Activated CD4-positive, alpha-beta T cell treated with anti-CD3 and anti-CD28 coated beads for 1 hour (primary cell): ENCODE measurements at places on chromosomes 13 and 19.

DNA sequence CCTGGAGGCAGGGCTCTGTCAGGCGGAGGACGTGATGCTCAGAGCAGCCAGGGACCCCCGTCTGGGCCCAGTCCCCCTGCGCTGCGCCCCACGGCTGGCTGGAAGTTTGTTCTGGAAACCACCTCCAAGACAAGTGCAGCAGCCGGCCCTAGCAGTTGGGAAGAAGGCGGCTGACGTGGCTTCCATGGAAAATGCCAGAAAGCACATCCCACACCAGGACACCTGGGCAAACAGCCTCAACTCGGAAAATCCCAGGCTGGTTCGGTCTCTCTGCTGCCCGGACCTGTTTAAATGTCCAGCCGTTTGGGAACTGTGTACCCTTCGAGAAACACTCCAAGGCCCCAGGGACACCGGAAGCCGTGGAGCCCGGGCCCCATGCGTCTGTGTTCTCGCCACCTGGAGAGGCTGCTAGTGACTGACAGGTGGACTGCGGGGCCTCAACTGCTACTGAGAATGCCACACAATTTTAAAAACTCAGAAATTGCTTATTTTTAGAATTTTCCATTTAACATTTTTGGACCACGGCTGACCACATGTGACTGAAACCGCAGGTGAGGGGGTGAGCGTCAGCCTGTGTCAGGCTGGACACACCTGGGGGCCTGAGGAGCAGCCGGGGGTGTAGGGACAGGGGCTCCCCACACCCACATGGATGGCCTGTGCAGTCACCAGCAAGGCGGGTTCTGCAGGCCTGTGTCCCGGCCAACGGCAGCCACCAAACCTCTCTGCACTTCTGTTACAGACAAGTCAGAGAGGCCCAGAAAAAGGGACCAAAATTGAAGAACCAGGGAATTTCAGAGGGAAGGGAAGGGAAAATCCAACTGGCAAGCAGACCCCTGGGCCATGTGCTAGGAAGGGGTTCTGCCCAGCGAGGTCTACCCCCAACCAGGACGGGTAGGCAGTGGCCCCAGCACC, 31.7 kb downstream of the RASA3 start:
- no peak for DNase-seq

DNA sequence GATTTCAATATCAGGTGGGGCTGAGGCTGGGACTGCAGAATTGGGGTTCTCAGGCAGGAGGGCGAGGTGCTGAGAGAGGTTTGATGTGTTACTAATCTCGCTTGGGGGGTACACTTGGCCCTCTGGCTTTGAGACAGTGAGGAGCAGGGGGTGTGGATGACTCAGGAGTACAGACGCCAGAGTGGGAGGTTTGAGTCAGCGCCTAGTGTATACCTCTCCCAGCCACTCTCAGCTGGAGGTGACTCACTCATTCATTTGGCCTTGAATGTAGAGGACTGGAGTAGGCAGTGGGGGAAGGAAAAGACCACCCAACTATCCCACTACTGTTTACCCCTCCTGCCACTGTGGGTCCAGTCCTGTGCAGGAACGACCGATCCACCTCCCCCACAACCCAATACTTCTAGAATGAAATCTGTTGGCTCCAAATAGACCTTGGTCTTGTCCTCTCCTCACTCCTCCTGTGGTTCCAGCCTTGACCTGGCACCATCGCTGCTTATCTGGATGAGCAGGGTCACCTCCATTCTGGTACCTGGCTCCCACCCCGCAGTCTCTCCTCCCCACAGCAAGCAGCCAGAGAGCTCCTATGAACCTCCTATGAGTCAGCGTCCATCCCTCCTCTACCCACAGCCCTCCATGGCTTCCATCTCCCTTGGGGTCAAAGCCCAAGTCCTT, 20.1 kb upstream of the ZNRF4 start:
- no peak for DNase-seq

GRCh38 chr19:41626877-41627276, at the start of gene CEACAM4:
TSS of gene CEACAM4 (minus strand) at chr19:41627074. CDS start at chr19:41626963, 111 bp downstream.
- no peak for DNase-seq

- DNase-seq = no peak
These were observed 16.4 kb upstream of the C19orf33 start for GRCh38 chr19:38287604-38288003.

DNA sequence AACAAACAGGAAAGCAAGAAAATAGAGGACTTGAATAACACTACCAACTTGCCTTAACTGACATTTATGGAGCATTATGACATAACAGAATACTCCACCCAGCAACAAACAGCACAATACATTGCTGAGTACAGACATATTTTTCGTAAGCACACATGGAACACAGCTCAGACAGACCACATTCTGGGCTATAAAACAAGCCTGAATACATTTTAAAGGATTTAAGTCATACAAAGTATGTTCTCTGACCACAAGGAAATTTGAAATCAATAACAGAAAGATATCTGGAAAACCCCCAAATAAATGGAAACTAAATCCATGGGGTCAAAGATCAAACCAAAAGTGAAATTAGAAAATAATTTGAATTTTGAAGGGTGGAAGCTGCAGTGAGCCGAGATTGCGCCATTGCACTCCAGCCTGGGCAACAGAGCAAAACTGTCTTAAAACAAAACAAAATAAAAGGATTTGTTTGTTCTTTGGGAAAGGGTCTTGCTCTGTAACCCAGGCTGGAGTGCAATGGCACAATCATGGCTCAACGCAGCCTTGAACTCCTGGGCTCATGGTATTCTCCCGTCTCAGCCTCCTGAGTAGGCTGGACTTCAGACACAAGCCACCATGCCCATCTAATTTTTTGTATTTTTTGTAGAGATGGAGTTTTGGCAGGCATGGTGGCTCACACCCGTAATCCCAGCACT, 5.6 kb downstream of the ZDHHC20 start:
- DNase-seq = no peak

GRCh38 chr13:104984296-104984818, 1551.1 kb downstream of the EFNB2 start:
- DNase-seq = no peak

GRCh38 chr19:48872884-48873475, 759 bp downstream of the PPP1R15A start:
- DNase-seq = peak; percentile 64

DNA sequence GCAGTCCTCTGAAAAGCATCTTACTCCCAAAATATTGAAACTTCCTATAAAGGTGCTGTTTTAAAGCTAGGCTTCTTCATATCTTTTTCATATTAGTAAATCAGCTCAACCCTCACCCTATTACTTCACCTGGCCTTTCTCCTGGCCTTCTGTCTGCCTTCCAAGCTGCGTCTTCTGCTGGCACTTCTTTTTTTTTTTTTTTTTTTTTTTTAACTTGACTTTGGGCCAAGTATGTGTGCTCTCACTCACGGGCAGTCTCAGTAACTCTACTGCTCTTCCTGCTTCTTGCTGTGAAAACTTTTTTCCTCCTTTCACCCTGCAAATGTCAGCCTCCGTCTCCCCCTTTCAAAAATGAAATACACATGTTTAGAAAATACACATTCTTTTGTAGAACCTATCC, 41.2 kb upstream of the KCTD4 start:
- DNase-seq = no peak

- DNase-seq = no peak
These were observed 8.8 kb downstream of the KLK8 start for GRCh38 chr19:50992666-50993035.

GRCh38 chr19:33375837-33376159, 2.3 kb downstream of the CEBPG start:
- DNase-seq = no peak
